ENCODE measurements at places on chromosomes 4 and X. TPM values are rescaled to one million over a fixed set of nuclear protein-coding genes. Genes with fewer than 3 reads are reported as not detected.

- no peak for DNase-seq
These were observed 40.5 kb upstream of the FAM120C start for GRCh38 chrX:54223581-54223980.

DNA sequence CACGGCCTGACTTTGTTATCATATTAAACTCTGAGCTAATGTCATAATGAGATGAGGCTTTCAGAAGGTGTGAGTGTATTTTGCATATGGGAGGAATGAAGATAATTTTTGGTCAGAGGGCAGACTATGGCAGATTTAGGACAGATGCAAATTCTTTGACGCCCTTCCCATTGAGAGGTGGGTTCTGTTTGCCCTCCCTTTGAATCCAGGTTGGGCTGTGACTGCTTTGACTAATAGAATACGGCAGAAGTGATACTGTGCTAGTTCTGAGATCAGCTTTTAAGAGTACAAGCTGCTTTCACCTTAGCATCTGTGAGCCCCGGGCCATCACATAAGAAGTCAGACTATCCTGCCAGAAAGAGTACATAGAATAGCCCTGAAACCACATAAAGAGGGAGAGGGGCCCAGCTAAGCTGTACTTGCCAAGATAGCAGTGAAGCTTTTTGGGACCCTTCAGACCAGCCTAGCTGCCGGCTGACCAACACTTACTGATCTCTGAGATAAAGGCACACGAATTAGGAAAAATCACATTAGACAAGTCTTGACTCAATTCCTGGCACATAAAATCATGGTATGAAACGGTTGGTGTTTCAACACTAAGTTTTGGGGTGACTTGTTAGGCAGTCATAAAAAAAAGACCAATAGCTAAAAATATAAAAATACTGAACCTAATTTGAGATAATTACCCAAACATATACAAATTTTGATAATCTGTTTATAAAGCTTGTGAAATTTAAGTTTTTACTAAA is 166.7 kb upstream of the SH3RF1 start:
- no peak for DNase-seq

- peak; percentile 76 for DNase-seq
These were observed 3.8 kb upstream of the GUCY2F start for GRCh38 chrX:109485470-109486340.

Gene SOWAHD
- total RNA-seq, result not detected

GRCh38 chr4:117224256-117224655 is 138.9 kb upstream of the TRAM1L1 start:
- DNase-seq, result no peak

GRCh38 chrX:49184294-49185281 is 1.6 kb downstream of the PRICKLE3 start:
- peak; percentile 94 for DNase-seq

DNA sequence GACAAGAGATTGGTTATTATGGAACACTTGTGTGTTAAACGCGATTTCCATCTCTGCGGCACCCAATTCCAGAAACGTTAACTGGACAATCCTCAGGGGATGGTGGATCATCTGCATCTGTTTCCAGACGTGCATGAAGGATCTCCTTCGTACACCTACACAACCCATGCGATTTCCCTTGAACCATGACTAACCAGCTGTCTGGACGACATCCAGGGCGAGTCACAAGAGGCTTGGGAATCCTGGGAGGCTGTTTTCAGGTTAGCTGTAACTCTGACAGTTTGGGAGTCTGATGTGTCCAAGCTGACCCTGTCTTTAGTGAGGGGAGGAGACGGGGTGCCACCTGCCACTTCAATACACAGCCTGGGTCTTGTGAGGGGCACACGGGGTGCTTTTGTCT is 84.5 kb downstream of the GATB start:
- peak; percentile 77 for DNase-seq

GRCh38 chr4:151772274-151772673 is 11.5 kb upstream of the GATB start:
- no peak for DNase-seq

GRCh38 chr4:100357542-100357941 is 160.3 kb downstream of the EMCN start:
- DNase-seq, result no peak

Gene FBXW7
- total RNA-seq, result 35.8 TPM

DNA sequence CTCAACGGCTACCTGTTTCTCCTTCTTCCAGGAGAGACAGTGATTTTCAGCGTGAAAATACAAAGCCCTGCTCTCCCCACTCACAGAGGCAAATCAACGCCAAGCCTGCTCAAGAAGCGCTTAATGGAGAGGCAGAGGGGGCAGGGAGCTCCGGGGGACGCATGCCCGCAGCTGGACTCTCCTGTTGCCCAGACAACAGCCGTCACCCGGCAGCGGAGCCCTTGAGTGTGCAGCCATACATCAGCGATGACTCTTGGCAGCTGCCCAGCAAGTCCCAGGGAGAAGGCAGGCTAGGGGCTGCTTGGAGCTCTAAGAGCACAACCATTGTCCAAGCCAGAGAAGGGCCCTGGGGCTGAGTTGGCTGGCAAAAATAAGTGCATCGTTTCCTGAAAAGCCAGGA is 71.0 kb upstream of the AFAP1 start:
- DNase-seq, result no peak
